ENCODE measurements at places on chromosomes 16 and 17.

DNA sequence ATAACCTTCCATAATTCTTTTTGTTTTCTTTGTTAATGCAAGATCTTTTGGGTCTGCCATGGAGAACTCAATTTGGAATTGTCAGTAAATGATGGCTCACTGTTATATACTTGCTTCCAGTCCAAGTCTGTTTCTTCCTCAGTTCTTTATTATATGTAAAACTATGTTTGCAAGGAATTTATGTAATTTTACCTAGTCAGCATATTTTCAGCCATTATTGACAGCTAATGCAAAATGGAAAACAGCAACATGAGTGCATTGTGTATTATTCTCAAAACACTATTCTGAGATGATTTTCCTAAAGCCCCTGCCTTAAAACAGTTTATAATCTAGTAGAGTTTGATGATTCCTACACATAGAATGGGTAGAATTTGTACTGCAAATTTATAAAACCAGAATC, 167.5 kb downstream of the TANC2 start:
- no peak for ATAC-seq

DNA sequence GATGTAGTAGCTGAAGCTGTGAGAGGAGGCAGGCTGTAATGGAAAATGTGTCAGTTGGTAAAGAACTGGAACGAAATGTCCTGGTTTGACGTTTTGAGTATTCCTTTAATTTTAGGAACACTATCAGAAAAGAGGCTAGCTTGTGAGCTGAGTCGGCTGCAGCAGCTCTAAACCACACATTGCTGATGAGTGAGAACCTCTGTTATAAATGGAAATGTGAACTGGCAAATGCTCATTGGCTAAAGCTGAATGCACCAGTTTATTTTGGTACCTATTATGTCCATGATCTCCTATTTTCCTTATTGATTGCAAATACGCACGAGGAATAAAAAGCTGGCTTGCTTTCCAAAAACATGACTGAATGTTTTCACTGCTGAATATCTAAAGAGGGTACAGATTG, 11.0 kb upstream of the WIPI1 start:
- ATAC-seq: no peak

DNA sequence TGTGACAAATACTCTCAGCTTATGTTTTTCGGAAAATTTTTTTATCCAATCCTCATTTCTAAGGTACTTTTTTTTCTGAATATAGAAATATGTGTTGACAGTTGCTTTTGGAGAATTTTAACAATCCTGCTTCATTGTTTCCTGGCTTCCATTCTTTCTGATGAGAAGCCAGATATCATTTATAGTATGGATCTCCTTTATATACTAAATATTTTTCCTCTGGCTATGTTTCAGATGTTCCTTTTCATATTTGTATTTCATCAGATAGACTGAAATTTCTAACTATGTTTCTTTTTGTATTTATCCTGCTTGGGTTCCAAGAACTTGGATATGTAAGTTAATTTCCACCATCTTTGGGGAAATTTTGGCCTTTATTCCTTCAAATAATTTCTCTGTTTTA, 138.9 kb upstream of the CDH11 start:
- no peak for ATAC-seq

DNA sequence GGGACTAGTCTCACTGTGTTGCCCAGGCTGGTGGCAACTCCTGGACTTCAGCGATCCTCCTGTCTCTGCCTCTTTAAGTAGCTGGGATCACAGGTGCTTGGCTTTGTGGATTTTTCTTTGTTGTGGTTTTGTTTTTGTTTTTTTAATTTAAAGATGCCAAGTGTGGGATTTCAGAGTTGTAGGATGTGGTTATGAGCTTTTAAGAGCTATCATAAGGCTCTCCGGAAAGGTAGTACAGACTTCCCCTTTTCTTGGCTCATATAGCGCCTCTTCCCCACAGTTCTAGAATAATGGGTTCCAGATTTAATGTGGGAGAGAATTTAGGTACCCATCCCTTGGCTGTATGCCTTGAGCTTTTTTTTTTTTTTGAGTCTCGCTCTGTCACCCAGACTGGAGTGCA, 17.1 kb downstream of the AKAP1 start:
- ATAC-seq: no peak

- peak; percentile 20 for ATAC-seq
These were observed 52.4 kb upstream of the CDH3 start for GRCh38 chr16:68592466-68593337.

DNA sequence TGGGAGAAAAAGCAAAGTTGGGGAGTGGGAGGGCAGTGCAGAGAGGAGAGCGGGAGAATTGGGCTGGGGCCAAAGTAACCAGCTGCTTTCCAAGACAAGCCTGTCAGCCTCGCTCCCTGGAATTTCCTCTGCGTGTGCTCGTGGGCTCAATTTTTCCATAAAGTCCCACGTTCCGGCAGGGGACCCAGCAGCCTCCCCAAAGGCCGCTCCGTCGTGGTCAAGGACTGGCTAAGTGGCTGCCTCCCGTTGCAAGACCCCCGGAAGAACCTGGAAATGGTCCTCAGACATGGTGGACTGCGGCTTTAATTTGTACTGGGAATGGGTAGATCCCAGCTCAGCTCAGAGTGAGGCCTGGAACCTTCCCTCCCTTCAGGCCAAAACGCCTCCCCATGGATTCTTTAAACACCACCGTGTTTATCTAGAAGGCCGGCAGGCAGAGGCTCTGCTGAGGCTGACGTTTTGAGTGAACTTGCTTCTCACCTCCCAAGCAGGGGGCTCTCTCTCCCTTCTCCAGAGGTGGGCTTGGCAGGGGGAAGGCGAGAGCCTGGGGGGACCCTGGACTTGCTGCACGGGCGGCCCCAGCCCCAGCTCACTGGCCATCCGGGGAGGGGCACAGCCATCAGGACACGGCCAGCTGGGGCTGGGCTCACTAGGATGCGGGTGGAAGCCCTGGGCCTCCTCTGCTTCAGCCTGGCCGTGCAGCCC, 190.0 kb downstream of the C16orf95 start:
- ATAC-seq: no peak

GRCh38 chr16:86257546-86257945, 252.8 kb upstream of the FOXF1 start:
- ATAC-seq: no peak

DNA sequence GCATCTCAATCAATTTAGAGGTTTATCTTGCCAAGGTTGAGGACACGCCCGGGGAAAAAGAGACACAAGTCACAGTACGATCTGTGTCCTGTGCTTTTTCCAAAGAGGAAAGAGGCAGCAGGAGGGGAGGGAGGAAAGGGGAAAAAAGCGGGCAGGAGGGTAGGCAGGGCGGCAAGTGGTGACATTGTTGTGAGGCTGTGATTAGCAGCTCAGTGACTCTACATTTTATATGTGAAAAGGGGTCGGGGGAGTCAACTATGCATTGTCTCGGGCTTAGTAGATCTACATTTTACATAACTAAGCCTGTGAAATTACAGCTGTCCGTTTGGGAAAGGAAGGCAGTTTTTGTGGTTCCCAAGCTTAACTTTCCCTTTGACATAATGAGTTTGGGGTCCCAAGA, 22.2 kb upstream of the RIPOR1 start:
- ATAC-seq: no peak

DNA sequence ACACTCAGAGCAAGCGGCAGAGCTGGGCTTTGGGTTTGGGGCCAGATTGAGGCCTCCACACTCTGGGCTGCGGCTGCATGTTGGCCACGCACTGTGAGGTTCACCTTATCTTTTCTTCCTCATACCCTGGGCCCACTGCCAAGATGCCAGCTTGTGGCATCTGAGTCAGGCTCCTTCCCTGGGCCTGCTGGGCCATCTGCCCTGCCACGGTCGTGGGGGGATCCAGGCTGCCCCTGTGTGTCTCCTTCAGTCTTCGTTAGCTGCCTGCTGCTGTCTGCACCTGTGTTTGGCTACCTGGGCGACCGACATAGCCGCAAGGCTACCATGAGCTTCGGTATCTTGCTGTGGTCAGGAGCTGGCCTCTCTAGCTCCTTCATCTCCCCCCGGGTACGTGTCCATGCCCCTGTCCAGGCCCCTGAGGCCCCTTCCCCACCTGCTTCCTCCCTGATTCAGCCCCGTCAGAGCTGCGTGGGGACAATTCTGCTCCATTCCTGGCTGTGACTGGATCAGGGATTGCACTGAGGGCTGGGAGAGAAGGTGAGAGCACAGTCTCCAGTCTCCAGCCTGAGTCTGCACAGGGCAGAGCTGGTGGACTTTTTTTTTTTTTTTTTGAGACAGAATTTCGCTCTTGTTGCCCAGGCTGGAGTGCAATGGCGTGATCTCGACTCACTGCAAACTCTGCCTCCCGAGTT, 11.2 kb downstream of the SPNS3 start:
- no peak for ATAC-seq

- no peak for ATAC-seq
These were observed 9.8 kb upstream of the SMTNL2 start for GRCh38 chr17:4574448-4575045.

DNA sequence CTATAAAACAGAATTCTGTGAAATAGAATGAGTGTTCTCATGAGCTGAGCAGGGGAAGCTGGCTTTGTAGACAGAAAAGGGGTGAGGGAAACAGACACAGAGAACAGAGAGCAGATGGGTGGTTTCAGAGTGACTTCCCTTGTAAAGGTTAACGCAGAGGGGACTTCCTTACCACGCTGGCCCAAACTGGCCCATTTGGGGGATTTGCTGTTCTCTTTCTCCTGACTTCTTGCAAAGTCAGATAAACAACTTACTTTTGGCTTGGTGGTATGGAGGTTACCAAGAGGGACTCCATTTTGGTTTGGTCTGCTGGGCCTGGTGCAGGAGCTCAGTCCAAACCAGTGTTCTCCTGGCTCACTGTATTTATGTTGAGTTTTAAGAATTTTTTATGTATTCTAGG, 48.4 kb downstream of the SEC14L1 start:
- ATAC-seq: peak; percentile 89

DNA sequence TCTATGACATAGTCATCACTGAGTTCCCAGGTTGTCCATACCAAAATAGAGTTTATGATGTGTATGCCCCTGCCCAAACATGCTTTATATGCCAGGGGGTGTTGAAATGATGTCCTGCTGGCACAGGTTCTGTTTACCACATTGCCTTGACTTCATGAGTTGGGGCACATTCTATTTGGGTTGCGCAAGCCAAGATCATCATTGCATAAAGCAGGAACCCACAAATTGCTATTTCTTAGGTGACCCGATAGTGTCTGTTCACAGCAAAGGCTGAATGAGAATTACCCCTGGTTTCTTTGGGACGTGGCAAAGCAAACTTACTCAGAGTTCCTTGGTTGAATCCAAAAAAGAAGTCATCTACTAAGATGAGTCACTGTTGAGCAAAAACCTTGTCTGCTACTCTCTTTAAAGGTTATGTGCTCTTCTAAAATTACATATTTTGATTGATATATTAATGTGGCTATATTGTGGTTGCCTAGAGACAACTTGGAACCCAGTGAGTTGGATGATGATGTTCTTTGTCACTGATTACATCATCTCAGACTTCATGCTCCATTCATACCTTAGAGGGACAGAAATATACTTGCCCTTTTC, 912.6 kb upstream of the SOX9 start:
- ATAC-seq: no peak

DNA sequence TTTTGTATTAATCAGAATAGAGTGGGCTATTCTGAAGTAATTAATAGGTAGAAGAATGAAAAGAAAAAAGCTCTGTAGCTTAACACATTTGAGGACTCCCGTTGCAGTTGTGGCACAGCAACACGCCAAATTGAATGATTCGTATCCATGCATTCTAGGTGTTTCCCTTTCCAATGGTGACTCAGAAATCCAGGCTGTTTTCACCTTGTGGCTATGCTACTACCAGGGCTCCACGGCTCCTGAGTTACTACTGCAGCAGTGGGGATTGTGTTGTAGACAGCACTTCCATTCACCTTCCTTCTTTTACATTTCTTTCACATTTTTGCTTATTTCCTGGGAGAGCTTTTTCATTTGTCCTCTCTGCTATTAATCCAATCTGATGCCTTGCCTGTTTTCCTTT, 1616.4 kb downstream of the CDH8 start:
- no peak for ATAC-seq

DNA sequence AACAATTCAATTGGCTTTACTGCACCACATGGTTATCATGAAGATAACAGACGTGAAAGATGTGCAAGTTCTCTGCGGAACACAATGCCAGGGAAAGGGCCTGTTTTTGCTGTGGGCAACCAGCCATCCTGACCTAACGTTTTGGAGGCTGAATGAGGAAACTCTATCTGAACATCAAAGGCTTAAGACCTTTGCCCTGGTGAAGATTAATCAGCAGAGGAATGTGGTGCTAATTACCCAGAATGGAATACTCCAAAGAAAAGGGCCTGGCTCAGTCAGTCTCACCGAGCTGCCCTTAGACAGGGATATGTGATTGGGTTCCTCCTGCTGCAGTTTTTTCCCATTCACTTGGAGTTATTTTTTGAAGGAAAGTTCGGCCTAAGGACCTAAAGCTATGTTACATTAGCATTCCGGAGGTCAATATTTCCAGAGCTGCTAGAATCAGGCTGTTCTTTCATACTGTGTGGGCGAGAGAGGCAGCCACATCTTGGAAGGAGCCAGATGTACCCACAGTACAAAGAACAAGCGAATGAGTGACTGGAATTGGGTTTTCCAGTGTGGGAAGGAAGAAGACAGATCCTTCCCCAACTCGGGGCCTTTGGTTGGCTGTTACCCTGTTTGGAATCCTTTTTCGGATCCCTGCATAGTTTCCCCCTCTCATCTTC, 15.5 kb downstream of the ASIC2 start:
- no peak for ATAC-seq

GRCh38 chr17:77131904-77132303, 8.9 kb upstream of the SEC14L1 start:
- ATAC-seq: no peak

GRCh38 chr16:7182510-7183109, 150.0 kb upstream of the RBFOX1 start:
- ATAC-seq: no peak

DNA sequence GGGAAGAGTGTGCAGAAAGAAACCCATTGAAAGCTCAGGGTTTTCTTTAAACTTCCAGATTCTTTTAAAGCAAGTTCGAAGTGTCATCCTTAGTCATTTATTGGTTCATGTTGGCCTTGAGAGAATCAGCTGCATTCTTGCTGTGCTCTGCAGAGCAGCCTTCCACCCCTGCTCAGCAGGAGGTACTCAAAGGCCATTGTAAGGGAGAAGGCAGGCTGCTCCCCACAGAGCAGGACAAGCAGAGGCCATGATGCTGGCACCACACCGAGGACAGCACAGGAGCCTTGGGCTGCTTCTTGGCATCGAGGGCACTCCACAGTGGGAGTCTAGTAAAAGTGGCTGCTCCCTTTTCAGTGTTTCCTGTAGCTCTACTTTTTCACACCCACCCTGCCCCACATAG, 29.6 kb downstream of the NMT1 start:
- no peak for ATAC-seq

GRCh38 chr17:81210868-81211267, 11.9 kb downstream of the CEP131 start:
- ATAC-seq: no peak
